ENCODE measurements at places on chromosomes 3 and 15.

DNA sequence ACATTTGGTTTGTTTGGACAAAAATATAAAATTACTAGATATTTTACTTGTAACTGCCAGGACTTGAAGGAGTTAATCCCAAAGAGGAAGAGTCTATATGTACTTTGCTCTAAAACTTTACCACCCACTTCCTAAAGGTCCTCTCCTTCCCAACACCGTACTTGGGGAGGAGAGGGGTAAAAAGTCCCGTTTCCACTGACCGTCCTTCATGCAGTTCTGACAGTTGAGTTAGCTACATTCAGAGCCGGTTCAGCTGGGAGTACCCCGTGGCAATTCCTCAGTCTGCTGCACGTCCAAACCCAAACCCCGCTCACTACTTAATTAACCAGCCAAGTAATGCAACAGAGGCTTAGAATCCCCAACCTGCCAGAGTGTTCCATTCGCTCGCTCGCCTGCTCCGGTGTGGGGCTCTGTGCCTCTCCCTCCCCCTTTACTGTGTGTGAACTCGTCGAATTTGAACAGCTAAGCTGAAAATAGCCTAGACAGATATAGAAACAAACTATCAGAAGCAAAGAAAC, 519.7 kb downstream of the FOXP1 start:
- no peak for DNase-seq

DNA sequence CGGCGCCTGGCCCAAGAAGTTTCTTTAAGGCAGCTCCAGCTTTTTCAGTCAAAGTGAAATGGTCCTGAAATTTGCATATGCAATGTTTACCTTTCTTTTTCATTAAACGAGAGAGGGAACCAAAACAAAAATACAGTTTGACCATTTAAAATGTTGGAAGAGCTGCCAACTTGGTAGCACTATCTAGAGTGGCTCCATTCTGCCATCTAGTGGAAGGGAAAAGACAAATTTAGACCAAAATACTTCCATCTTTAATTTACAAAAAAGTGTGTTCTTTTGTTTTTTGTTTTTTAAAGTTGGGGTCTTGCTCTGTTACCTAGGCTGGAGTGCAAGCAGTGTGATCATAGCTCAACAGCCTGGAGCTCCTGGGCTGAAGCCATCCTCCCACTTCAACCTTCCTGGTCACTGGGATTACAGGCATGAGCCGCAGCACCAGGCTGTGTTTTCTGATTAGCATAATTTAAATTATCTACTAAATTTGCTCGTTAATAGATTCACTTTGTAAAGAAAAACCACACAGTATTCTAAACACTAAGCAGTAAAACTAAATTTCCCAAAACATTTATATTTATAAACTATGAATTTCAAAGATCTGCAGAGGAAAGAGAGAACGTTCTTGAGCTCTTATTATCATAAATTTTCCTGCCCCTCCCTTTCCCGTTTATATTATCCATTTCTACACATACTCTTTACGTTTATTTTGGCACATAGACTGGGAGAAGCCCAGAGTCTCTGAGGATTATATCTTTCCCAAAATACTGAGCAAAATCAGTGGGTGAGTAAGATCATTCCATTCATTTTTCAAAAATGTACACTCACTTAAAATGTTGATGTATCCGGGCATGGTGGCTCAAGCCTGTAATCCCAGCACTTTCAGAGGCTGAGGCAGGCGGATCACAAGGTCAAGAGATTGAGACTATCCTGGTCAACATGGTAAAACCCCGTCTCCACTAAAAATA, 15.4 kb upstream of the RFC4 start:
- DNase-seq = peak; percentile 14

- DNase-seq = no peak
Measured at GRCh38 chr3:31946484-31947081, 34.5 kb downstream of the OSBPL10 start.

GRCh38 chr3:28624084-28624483, 275.5 kb upstream of the AZI2 start:
- DNase-seq = no peak

DNA sequence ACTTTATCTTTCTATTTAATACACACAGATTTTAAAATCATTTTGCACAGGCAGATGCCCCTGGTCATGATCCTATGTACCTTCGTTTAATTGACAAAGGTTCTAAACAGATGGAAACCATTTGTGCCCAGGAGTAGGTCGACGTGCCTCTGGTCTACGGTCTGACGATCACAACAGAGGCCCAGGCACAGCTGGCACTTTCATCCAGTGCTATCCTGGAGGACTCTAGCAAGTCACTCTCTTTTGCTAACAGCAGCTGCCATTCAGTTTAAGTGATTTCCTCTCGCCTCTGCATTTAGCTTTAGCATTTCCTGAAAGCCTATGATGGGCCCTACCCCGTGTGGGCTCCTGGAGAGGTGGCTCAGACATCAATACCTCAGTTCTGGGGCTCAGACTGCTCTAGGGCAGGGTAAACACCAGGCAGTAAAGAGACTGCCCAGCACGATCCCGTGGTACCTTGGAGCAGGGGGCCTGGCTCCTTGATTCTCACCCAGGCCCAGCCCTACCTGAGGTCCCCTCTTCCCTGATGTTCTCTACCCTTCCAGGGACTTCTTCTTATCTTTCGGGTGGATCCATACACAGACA, 83.2 kb upstream of the SNRPA1 start:
- DNase-seq = no peak

DNA sequence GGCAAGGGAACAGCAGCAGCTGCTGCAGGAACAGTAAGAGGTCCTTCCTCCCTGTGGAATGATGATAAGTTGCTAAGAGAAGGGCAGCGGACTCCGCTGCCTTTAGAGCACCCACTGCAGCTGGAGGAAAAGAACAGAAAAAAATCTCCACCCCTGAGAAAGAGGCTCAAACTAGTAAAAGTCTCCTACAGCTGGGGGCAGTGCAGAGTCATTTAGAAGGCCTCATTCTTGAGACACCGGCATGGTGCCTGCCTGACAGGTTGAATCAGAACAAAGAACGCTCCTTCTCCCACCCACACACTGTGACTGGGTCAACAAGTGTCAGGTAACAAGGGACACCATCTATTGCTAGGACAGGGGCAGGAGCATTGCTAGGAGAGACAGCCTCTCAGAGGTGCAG, 188.4 kb downstream of the ABHD5 start:
- DNase-seq = no peak

GRCh38 chr3:47614788-47615187, 36.1 kb upstream of the CSPG5 start:
- DNase-seq = no peak

DNA sequence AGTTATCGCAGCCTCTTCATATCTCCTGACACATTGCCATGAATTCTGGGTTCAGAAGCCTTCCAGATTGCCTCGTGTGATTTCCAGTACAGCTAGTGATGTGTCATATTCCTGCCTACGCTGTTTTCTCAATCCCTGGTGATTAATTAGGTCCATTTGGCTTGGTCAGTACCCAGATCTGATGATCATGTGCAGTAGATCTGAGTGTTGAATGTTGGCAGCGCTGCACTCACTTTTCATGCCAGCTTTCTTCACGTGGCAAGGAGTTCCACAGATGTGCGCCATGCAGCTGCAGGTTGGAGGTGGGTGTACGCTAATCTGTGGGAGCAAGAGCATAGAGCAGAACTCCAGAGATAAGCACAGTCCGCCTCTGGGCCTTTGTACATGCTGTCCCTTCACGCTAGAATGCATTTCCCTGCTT, 86.9 kb upstream of the COL6A5 start:
- no peak for DNase-seq

Measured in SW 1271 (cell line).